ENCODE measurements at places on chromosomes 5 and 9. TPM values are rescaled to one million over a fixed set of nuclear protein-coding genes. Genes with fewer than 3 reads are reported as not detected.

Gene GKAP1
- 1.8 TPM for total RNA-seq

DNA sequence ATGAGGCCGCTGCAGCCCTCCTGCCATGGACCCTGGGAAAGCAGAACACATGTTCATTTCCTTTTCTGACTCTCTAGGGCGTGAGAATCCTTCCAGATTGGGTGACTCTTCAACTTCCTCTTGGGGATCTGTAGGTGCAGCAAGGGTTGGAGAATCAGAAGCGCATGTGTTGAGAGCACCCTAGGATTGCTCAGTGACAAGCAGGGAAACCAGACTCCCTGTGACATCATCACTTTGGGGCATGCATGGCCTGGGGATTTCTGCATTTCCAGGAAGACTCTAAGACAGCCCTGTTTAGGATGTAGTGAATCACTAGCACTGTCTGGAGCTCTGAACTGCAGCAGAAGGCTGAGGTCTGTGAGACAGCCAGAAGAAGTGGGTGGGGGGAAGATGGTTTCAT lies 15.1 kb upstream of the LCP2 start:
- H3K36me3 ChIP-seq, result no peaks in the 10 kb centered on the region
- no peaks in the 10 kb centered on the region for H3K4me1 ChIP-seq
- H3K27ac ChIP-seq, result no peak overlapping the region
- no peak overlapping the region for H3K4me3 ChIP-seq

DNA sequence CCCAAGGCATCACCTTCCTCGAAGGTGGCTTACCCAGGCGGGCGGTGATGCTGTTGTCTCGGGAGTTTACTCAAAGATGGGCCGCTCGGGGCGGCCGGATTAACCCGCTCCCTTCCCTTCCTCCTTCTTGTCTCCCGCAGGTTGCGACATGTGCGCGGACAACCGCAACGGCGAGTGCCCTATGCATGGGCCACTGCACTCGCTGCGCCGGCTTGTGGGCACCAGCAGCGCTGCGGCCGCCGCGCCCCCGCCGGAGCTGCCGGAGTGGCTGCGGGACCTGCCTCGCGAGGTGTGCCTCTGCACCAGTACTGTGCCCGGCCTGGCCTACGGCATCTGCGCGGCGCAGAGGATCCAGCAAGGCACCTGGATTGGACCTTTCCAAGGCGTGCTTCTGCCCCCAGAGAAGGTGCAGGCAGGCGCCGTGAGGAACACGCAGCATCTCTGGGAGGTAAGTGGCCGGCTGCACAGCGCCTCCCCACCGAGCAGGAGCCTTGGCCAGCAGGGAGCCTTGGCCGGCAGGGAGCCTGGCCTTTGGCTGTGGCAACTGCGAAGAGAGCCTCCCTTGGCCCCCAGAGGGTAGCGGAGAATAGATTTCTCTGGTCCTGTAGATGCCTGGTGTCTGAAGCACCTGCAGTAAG lies 10.6 kb downstream of the PRDM6 start:
- peaks cover 10% of the 10 kb centered on the region for H3K4me1 ChIP-seq
- peaks cover 73% of the 10 kb centered on the region for H3K27me3 ChIP-seq
- DNase-seq, result no peak
- no peak overlapping the region for H3K27ac ChIP-seq
- no peaks in the 10 kb centered on the region for H3K36me3 ChIP-seq
- H3K4me3 ChIP-seq, result peak overlapping the region; percentile 54

DNA sequence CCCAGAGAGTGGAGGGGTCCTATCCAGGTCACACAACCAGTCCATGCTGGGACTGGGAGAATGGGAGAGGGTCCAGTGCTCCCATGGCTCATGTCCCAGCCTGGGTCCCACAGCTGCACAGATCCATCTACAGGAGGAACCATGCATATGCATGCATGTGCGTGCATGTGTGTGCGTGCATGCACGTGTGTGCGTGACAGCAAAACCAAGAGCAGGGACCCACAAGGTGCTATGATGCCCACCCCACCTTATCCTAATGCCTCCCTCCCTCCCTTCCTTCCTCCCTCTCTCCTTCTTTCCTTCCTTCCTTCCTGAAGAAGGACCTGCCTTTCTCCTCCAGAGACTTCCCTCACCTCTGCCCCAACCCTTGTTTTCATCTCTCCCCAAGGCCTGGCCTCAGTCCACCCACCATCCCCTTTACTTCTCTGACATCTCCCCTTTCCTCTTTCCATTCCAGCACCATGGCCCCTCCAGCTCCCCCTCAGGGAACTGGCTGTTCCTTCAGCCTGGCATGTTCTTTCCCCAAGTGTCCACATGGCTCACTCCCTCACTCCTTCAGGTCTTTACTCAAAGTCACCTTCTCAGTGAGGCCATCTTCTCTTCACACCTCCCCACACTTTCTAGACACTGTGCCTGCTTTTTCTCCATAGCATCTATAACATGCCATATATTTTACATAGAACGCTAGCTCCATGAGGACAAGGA lies 21.8 kb downstream of the AQP7 start:
- H3K4me1 ChIP-seq, result peaks cover 13% of the 10 kb centered on the region
- no peak for DNase-seq
- no peak overlapping the region for H3K4me3 ChIP-seq
- no peaks in the 10 kb centered on the region for H3K27me3 ChIP-seq
- H3K27ac ChIP-seq, result peak overlapping the region; percentile 1

GRCh38 chr5:59025734-59026133 lies 442.9 kb downstream of the RAB3C start:
- no peak overlapping the region for H3K4me3 ChIP-seq
- H3K27ac ChIP-seq, result peak overlapping the region; percentile 8
- H3K27me3 ChIP-seq, result no peaks in the 10 kb centered on the region

DNA sequence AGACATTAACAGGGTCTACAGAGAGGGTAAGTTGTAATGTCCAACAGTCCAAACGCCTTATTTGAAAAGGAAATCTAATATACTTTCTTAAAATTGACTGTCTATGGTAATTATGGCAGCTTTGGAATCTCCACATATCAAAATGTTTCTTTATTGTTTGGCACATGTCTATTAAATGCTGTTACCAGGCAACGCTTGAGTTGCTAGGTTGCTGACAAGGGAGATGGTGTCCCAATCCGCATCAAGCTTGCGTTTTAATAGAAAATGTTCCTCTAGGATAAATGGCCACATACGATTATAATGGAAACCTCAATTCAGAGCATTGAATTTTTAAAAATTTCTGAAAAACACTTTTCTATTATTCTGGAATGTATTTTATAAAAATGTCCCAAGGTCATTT lies 9.2 kb downstream of the ANXA1 start:
- no peak for DNase-seq
- H3K4me1 ChIP-seq, result peaks cover 26% of the 10 kb centered on the region
- H3K27me3 ChIP-seq, result no peaks in the 10 kb centered on the region
- H3K27ac ChIP-seq, result no peak overlapping the region

GRCh38 chr5:144072518-144072927 lies 97.9 kb downstream of the YIPF5 start:
- H3K4me3 ChIP-seq, result no peak overlapping the region
- no peak for DNase-seq
- H3K27me3 ChIP-seq, result no peaks in the 10 kb centered on the region
- peak overlapping the region; percentile 33 for H3K27ac ChIP-seq
- H3K36me3 ChIP-seq, result no peaks in the 10 kb centered on the region

Measured in osteocyte (in vitro differentiated cells).